ENCODE measurements at places on chromosomes 7 and 10. TPM values are rescaled to one million over a fixed set of nuclear protein-coding genes. Genes with fewer than 3 reads are reported as not detected.
A peak's percentile ranks its signal among the peaks of the same experiment; 100 is the strongest.

DNA sequence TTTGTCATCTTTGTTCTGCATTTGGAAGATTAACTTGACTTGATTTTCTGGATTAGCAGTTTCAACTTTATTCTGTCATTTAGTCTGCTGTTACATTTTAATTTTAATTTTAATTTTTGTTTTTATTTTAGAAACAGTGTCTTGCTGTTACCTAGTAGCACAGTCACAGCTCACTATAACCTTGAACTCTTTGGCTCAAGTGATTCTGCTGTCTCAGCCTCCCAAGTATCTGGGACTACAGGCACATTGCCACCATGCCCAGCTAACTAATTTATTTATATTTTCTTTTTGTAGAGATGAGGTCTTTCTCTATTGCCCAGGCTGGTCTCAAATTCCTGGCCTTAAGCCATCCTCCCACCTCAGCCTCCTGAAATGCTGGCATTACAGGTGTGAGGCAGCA is 35.3 kb downstream of the PALS2 start:
- no peak for ATAC-seq

DNA sequence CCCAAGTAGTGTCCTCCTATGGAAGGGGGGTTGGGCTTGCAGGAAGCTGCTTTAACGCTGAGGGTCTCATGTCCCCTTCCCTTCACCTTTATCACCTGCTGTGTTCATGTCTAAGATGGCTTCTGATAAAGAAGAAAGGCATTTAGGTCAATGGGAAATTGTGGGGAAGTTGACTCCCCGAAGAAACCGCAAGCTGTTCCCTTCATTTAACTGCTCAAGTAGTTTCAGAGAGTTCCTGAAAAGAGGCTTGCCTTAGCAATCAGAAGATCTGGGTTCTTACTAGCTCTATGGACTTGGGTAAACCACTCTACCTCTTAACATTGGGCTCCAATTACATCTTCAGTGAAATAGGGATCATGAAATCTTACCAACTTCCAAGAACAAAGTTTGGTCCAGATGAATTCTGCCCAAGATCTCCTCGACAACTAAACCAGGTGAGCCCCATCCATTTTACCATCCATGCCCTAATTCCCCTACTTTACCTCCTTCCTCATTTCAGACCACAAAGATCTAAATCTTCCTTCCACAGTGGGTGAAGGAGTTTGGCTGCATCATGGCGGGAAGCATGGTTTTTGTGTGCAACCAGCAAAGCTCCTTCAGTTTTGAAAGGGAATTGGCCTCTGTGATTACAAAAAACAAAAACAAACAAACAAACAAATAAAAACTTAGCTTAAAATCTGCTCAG is 30.4 kb upstream of the UCN3 start:
- ATAC-seq: no peak

DNA sequence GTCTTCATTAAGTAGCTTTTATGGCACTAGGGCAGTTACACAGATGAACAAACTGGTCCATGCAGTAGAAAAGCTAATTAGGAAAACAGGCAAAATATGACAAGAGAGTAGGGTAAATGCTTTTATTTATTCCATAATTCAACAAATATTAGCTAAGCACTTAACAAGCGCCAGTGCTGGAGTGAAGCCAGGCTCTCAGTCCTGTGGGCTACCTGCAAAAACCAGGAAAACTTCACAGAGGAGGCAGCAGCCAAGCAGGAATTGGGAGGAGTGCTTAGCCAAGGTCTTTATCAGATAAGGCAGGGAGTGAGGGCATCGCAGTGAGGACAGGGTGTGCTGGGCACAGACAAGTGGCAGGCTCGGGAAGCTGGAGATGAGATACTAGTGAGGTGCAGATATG is 4.9 kb upstream of the KAT6B start:
- ATAC-seq: no peak

GRCh38 chr10:100519311-100520051 is at the start of gene SEC31B:
TSS of gene SEC31B (minus strand) at chr10:100519861. CDS start at chr10:100516952, 2,909 bp downstream.
- peak; percentile 40 for ATAC-seq

- ATAC-seq: no peak
These were observed 121.8 kb upstream of the CAV2 start for GRCh38 chr7:116377721-116378120.

Gene RASSF4
- total RNA-seq: 2.3 TPM

Gene PHF14
- 23.1 TPM for total RNA-seq
